Aorta (tissue), 5 donors: ENCODE measurements at places on chromosomes 4 and X. TPM values are rescaled to one million over a fixed set of nuclear protein-coding genes. Genes with fewer than 3 reads are reported as not detected.

The WDR45 gene
- total RNA-seq = 66.1 TPM

The CYBB gene
- 60.4 TPM for total RNA-seq

The RADX gene
- 2.2 TPM for total RNA-seq

The EVC gene
- total RNA-seq = 33.3 TPM

The FRAS1 gene
- 0.87 TPM for total RNA-seq

The PLP1 gene
- total RNA-seq = 7.7 TPM

The SLC4A4 gene
- total RNA-seq = 6.2 TPM

The CLCN4 gene
- 3.8 TPM for total RNA-seq

The RBMXL3 gene
- total RNA-seq = not detected

The PAGE1 gene
- not detected for total RNA-seq

The TEX13C gene
- total RNA-seq = not detected

The MAMLD1 gene
- total RNA-seq = 7.9 TPM

The NRK gene
- 6.4 TPM for total RNA-seq

The AREG gene
- total RNA-seq = 22.4 TPM

The ZFP92 gene
- 0.99 TPM for total RNA-seq

The DACH2 gene
- total RNA-seq = 0.13 TPM

The ITM2A gene
- 153 TPM for total RNA-seq

The AFM gene
- total RNA-seq = not detected

The LDB2 gene
- total RNA-seq = 128 TPM

The GJB1 gene
- not detected for total RNA-seq

The FHIP1A gene
- 6.2 TPM for total RNA-seq

The NWD2 gene
- total RNA-seq = not detected

The IGSF1 gene
- total RNA-seq = 2.5 TPM

The JCHAIN gene
- total RNA-seq = 8.0 TPM

The TRMT2B gene
- total RNA-seq = 19.6 TPM
